ENCODE measurements at places on chromosomes 16 and 17. TPM values are rescaled to one million over a fixed set of nuclear protein-coding genes. Genes with fewer than 3 reads are reported as not detected.

TMC8 gene
- total RNA-seq: 105 TPM

DOC2B gene
- total RNA-seq: 0.14 TPM

MPV17L gene
- total RNA-seq: not detected

DNA sequence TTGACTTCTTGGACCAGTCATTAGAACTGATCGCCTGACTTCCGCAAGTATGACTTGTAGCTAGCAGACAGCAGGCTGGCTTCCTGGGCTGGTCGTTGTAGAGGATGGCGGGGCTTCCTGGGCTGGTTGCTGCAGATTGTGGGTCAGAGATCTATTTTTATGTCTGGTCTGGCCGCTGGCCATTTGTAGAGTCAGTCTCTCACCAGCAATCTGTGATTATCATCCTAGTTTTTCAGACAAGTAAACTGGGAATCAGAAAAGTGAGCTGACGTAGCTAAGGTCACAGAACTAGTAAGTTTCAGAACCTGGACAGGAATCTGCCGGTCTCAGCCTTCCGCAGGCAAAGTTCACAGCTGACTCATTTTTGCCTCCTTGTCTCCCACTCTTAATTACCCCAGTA lies 19.1 kb downstream of the GPR142 start:
- DNase-seq: no peak
